ENCODE measurements at places on chromosomes 7 and 10.

- DNase-seq, result no peak
These were observed 57.7 kb downstream of the ATAD1 start for GRCh38 chr10:87760195-87760905.

DNA sequence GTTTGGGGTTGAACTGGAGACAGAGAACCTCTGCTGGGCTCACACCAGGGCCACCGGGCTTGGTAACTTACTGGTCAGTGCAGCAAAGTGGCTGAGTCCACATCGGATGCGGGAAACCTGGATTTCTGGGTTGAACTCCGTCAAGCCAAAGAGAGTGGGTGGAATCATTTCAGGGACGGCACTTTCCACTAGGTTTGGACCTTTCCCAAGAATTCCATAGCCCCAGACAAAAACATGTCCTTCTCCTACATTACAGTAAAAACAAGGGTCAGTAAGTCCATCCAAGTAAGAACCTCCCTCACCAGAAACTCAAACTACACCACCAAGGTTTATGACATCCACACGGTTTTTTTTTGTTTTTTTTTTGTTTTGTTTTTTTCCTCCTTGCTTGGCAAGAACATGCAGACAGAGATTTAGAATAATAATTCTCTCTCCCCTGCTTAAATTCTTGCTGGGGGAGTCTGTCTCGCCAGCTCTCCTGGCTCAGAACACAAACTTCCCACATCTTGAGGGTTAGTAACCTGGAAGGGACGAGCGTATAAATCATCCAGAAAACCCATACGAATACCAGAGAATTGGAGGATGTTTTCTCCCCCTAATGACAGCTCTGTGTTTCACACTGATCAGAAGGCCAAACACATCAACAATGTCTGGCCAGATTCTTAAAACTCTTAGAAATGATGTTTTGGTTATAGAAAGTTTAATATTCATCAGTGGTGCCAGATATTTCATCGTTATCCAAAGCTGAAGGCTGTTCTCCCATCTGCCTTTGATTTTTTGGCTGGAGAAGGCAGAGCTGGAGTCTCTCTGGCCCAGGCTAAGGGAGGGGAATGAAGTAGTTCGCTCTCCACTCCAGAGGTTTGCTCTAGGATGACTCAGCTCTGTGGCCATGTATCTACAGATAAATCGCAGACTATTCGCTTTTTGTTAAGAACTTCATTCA is 17.5 kb downstream of the RCC1L start:
- DNase-seq, result no peak

- DNase-seq, result no peak
These were observed 26.3 kb upstream of the CAPZA2 start for GRCh38 chr7:116836048-116836447.

GRCh38 chr7:28410628-28411531 is 1.4 kb upstream of the CREB5 start:
- no peak for DNase-seq

GRCh38 chr10:132394201-132394811 is 2.7 kb upstream of the PWWP2B start:
- DNase-seq, result no peak

Measured in activated naive CD4-positive, alpha-beta T cell (primary cell).